ENCODE measurements at places on chromosomes 2 and 18. TPM values are rescaled to one million over a fixed set of nuclear protein-coding genes. Genes with fewer than 3 reads are reported as not detected.
A peak's percentile ranks its signal among the peaks of the same experiment; 100 is the strongest.

GRCh38 chr2:54429811-54430551, 26.1 kb upstream of the SPTBN1 start:
- DNase-seq: no peak

DNA sequence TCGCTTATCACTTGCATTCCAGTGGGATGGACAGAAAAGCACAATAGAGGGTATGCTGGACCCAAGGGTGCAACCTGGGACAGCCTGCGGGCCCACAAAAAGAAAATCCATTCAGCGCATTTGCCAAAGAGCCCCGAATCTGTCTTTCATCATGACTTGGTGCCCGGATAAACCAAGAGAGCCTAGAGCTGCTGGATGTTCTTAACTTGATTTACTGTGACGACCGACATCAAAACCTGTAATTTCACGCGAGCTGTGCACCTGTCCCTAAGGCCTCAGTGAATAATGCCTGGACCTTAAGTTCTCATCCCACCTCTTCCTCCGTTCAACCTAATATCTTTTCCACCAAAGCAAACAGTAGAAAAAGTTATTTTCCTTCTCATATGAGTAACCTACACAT, 115.5 kb upstream of the ACKR3 start:
- no peak for DNase-seq

DNA sequence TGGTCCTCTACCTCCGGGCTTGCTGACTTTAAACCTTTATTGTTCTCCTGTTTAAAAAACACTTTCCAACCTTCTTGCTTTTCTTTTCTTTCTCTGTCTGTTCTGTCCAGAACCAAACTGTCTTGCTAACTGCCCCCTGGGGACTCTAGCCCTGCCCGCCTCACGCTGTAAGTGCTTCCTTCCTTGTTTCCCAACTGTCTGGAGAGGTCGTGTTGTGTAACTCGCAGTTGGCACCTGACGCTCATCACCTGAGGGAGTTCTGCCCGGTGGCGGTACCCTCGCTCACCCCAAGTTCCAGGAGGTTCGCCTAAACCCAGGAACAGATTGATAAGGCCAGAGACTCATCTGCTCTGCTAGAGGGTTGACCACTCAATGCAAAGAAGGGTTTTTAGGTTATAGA, 123.4 kb downstream of the MTCL1 start:
- DNase-seq: peak; percentile 81

DNA sequence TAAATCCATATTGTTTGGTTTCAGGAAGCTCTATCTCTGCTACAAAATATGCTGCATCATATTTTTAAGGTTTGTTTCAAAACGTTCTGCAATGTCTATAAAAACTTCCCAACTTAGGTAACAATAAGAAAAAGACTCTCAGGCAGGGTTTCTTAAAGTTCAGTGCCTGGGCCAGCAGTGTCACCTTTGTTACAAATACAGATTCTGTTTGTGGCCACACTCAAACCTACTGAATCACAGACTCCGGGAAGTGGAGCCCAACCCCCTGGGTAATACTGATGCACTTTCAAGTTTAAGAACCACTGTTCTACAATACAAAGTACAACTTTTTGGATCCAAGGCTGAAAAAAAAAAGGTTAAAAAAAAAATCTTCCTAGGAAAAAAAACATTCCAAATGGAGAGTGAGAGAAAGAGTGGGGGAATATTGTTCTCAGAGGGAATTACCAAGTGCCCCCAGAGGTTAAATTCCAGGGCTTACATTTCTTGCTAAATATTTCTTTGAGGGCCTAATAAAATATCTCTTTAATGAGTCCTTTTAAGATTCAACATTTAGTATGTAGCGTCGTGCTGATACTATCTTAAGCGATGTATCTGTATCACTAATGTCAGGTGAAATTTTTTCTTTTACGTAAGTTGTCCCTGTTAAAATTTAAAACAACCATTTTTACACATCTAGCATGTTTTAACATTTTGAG, 476.7 kb downstream of the TXNL1 start:
- no peak for DNase-seq

DNA sequence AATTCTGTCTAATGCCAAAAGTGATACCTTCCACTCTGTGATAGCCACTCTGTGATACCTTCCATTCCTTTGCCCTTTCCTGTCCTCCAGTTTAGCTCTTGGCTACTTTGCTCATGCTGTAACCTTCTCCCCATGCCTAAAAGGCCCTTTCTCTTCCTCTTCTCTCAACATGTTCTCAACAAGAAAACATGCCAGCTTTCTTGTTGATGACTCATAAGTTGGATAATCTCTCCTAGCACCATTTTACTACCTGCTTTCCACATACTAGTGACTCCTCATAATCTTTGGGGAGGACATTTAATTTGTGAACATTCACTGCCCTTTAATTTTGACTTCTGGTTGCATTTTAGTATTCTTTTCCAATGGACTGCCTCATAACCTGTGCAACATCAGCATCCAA, 55.9 kb upstream of the NT5C1B start:
- no peak for DNase-seq

- no peak for DNase-seq
Measured at GRCh38 chr2:101003278-101003775, 1.2 kb downstream of the RPL31 start.

DNA sequence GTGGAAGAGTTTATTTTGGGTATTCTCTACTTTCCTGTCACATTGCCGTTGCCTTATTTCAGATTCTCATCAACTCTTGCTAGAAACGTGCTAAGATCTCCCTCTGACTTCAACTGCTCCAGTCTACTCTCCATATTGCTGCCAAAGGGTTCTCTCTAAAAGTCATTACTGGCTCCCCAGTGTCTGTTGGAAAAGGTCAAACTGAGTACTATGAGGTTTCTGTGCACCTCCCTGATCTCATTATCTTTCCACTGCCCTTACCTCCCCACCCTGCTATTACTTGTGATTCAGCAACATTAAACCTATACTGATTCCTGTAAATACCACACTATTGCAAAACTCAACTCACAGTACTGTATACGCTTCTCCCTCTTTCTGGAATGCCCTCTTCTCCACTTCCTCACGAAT, 1.9 kb upstream of the KRCC1 start:
- DNase-seq: no peak

DNA sequence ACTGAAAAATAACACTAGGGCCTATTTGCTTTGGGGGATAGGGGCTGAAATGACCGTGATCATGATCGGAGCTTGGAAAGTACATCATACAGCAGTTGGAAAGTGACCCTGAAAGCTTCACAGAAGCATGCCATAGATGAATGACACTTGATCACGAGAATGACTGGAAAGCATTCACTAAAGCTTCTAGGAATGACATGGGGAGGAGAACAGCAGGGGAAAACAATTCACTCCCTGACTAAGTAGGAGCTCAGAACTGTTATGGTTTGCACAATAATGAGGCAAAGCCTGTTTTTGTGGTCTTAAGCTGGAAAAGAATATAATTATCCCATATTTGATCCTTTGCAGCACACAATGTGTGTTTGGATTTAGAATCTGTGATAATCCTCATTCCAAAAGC, 237.5 kb downstream of the NOL4 start:
- no peak for DNase-seq

GRCh38 chr2:7028846-7029245, 111.6 kb downstream of the RNF144A start:
- no peak for DNase-seq

DNA sequence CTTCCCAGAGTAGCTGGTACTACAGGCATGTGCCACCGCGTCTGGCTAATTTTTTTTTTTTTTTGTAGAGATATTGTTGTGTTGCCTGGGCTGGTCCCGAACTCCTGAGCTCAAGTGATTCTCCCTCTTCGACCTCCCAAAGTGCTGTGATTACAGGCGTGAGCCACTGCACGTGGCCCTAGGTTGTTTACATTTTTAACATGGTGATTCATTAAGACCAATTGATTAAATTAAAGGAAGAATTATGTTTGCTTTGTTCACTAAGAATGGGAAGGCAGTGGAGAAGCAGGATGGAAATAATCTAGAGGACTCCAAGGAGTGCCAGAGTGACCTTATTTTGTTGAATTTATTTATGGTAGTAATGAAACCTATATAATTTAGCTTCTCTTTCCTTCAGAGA, 7.5 kb downstream of the LCLAT1 start:
- no peak for DNase-seq

Gene DUSP28
- total RNA-seq: 5.3 TPM

Gene ZNF804A
- 0.78 TPM for total RNA-seq

Gene SLC23A3
- total RNA-seq: 3.1 TPM

Gene DCDC2C
- not detected for total RNA-seq

Gene CRYBA2
- total RNA-seq: not detected

Gene MAP3K19
- not detected for total RNA-seq

Gene MRPS5
- total RNA-seq: 55.2 TPM

Gene ARPC2
- total RNA-seq: 357 TPM

All from upper lobe of right lung (tissue), 1 donor.